Motor neuron (in vitro differentiated cells): ENCODE measurements at places on chromosomes 1 and 21.

DNA sequence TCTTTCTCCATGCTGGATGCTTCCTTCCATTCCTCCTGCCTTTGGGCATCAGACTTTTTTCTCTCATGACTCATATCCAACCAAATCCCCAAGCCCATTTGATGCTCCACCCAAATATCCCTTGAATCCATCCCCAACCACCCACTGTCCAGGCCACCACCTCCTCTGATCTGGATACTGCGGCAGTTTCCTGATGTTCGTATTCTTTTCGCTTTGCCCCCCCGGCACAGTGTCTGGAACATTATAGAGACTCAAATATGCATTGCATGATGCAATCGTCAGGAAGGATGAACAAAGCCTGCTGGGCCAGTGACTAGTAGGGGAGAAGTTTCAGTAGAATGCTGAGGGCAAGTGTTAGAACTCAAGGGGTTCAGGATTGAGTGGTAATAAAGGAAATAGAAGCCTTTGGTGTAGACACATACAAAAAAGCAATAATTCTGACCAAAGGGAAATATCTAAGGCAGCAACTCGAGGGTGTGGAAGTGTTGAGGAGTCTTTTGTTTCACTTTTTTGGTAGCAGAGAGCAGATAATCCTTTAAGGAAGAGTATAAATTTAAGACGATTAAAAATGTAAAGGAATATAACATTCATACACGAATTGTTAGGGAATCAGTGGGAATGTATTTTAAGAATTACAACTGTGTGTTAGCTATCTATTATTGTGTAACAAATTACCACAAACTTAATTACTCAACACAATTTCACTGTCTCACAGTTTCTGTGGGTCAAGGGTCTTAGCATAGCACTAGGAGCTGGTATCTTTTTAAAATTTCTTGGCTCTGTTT lies 7.5 kb downstream of the S100A11 start:
- ATAC-seq: no peak

GRCh38 chr1:35454616-35455015 lies 102.6 kb downstream of the KIAA0319L start:
- no peak for ATAC-seq

DNA sequence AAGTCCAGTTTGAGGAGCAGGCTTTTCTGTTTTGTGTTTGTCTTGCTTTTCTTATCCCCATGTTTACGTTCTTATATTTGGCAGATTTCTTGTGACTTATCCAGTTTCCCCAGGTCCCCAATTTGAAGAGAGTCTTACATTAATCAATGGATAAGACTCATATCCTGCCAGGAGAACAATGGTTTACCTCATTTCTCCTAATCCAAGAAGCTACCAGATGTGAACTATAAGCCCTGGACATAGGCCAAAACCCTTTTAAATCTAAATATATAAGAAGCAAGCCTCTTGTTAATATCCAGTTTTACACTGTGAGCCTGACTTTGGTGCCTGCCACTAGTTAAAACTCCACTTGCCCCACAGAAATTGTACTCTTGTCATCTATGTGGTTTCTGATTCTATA lies 15.1 kb upstream of the COP1 start:
- ATAC-seq: no peak

DNA sequence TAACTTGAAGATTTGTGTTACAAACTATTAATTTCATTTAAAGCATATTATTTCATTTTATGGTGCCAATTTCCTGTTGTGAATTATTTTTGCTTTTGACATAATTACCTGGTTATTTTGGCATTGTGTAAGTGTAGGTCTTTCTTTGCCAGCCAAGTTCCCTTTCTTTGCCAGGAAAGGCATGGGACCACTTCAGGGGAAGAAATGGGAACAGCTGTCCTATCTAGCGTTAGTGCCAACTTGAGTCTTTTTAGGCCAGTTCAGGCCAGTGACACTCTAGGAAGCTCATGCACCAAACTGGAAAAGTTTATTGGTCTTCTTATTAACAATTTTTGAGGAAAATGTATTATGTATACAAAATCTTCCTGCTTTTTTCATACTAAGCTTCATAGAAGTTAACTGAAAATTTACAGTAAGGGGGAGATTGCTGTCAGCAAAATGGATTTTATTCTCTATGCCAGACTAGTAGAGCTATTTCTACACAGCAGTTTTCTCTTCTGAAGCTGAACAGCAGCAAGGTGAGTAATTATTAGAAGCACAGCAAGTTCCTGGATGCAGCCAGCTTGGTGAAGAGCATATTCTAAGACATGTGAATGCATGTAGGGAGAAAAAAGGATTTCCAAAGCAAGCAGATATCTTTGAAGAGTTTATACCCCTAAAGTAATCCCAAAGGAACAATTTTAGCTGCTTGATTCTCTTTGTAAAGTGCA lies 914.6 kb upstream of the ADGRL4 start:
- ATAC-seq: no peak

GRCh38 chr1:180094705-180095295 lies 59.9 kb upstream of the QSOX1 start:
- no peak for ATAC-seq

DNA sequence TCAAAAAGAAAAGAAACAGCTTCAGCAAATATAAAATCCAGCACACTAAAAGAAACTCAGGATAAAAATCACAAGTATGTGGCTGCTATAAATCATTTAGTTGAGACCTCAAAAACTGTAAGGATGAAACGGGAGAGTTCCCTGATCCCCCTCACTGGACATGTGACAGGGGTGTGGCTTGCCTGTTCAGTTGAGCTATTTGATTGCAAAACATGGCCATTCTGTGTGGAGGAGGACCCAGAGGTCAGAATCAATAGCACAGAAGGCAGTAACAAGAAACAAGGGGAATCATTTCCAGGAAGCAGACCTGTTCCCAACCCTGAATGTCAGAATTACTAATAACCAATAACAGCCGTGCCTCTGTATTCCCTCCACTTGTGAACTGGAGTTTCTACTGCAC lies 27.9 kb downstream of the RBM11 start:
- ATAC-seq: peak; percentile 91
